Kidney epithelial cell (primary cell): ENCODE measurements at places on chromosomes 7 and 10. TPM values are rescaled to one million over a fixed set of nuclear protein-coding genes. Genes with fewer than 3 reads are reported as not detected.

DNA sequence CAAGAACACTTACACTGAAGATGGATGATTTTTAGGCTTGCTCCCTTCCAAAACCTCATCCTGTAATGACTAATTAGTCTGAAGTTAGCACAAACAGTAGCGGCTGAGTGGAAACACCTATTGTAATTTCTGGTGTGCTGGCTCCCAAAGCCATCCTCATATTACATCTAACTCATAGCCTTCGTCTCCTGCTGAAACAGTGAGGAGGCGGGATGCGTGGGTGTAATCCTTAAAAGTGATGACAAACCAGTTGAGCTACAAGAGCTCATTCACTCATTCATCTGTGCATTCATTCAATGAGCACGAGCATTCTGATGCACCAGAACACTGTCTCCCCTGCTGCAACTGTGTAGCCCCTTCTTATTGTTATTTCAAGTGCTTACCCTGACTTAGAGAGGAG is 235.3 kb downstream of the CALN1 start:
- no peak for DNase-seq

GRCh38 chr7:30352169-30352568 is 67.8 kb downstream of the ZNRF2 start:
- DNase-seq = no peak

DNA sequence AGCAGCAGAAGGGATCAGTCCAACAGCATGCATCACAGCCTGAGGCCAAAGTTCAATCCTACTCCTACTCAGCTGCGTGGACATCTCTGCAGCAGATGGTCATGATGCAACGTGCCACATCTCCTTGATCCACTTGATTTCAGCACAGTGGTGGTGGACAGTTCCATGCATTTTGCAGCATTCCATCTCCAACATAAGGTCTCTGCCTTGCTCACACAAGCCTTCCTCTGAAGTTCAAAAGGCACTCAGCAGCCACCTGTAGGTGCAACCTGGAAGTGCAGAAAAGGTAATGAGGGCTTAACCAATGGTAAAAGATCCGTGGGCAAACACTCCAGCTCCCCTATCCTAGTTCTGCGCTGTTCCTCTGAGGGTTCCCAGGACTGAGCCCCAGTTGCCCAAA is 57.5 kb upstream of the CHCHD3 start:
- peak; percentile 14 for DNase-seq

DNA sequence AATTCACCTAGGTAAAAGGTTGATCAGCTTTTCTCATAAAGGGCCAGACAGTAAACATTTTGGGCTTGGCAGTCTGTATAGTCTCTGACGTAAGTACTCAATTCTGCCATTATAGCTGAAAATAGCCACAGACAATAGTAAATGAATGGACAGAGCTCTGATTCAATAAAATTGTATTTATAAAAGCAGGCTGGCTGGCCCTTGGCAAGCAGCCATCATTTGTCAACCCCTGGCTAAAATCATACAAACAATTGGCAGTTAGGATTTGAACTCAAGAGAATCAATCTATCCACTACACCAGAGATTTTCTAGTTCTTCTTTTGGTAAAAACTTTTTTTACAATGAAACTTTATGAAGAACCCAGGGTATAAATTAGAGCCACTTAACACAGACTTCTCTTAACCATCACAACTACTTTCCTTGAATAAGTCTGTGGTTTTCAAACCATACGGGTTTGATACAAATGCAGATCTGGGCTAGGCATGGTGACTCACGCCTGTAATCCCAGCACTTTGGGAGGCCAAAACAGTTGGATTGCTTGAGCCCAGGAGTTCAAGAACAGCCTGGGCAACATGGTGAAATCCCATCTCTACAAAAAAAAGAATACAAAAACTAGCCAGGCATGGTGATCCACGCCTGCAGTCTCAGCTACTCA is 124.5 kb downstream of the SLC16A9 start:
- no peak for DNase-seq

UNCX gene
- 0.55 and 1.6 TPM in 2 replicates for total RNA-seq

SEC61G gene
- total RNA-seq = 325 and 563 TPM in 2 replicates

SPDYE11 gene
- total RNA-seq = not detected in 2 replicates
